Dorsolateral prefrontal cortex (tissue), 122 donors: ENCODE measurements at places on chromosomes 7 and 10. TPM values are rescaled to one million over a fixed set of nuclear protein-coding genes. Genes with fewer than 3 reads are reported as not detected.

GRCh38 chr10:28072573-28072972 lies 73.7 kb upstream of the ODAD2 start:
- no peak for DNase-seq

DNA sequence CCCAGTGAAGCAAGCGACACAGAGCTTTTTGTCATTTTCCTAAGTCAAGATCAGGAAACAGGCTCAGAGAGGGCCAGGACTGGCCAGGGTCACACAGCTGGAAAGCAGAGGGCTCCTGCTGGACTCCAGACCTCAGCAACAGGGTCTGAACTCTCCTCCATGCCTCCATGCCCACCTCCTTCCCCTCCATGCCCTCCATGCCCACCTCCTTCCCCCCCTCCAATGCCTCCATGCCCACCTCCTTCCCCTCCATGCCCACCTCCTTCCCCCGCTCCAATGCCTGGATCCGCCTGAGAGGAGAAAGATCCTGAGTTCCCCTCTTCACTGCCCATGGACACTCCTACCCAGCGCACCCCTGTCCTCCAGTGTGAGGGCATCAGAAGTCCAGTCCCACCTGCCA lies 51.3 kb downstream of the OAT start:
- no peak for DNase-seq

DNA sequence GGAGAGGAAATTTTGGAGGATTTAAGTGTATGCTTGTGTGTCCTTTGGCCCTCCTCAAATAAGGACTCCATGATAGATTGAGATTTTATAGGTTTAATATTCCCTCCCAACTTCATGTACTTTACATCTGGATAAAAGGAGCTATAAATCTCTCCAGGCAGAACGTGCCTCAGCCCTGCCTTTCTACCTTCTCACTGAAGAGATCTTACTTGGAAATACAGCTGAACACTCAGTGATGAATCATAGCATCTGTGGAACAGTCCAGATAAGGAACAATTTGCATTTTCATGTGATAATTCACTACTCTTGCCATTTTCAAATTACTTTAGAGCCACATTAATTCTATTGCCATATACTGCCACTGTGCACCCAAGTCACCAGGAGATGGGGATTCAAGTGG lies 364.6 kb upstream of the PODXL start:
- no peak for DNase-seq

SSC4D gene
- total RNA-seq, result 1.1 TPM

GRCh38 chr7:47427051-47427643 lies 154.8 kb downstream of the TNS3 start:
- no peak for DNase-seq

GPC2 gene
- 1.2 TPM for total RNA-seq

TMEM26 gene
- total RNA-seq, result 1.8 TPM

NPSR1 gene
- 0.59 TPM for total RNA-seq

CABCOCO1 gene
- total RNA-seq, result 5.8 TPM

DNA sequence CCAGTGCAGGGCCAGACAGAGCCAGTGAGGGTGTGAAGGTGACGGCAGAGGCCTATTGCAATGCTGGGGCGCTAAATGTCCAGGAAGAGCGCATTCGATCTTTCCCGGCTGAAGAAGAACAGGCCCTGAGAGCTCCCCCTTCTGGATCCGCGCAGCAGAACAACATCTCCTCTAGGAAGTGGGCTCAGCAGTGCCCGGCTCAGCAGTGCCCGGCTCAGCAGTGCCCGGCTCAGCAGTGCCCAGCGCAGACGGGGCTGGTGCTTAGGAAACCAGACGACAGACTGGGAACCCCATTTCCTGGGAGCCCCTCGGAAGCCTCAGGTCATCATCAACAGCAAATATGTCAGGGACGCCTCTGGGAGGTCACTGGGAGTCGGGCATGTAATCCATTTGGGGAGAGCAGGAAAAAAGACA lies 4.7 kb upstream of the NOS3 start:
- peak; percentile 80 for DNase-seq
